ENCODE measurements at places on chromosomes 2 and 18. TPM values are rescaled to one million over a fixed set of nuclear protein-coding genes. Genes with fewer than 3 reads are reported as not detected.

GRCh38 chr2:30645081-30645744 is 162.0 kb downstream of the CAPN13 start:
- no peak for DNase-seq

DNA sequence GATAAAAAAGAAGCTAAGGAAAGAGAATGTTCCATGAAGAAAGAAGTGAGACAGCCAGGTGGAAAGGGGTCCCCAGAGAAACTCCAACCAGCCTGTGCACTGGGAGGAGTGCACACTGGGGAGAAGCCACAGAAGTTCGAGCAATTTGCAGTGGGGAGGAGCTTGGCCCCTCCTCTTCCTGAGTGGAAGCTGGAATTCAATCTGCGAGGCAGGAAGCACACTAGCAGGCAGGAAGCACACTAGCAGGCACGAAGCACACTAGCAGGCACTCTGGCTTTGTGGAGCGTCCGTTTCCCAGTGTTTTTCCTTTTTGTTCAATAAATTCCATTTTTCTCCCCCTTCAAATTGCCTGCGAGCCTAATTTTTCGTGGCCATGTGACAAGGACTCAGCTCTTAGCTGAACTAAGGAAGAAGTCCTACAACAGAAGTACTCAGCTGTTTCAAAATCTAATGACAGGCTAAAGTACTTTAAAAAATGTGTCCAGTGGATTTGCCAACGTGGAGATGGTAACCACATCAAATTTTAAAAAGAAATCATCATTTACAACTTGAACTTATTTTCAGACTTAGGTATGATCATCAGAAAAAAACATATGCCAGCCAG is 21.4 kb upstream of the SPIRE1 start:
- peak; percentile 72 for DNase-seq

- DNase-seq = no peak
These were observed 53.2 kb downstream of the BMPR2 start for GRCh38 chr2:202429164-202429980.

- DNase-seq = no peak
These were observed 12.0 kb upstream of the DES start for GRCh38 chr2:219405958-219406860.

CAVIN2 gene
- polyA plus RNA-seq = 38.9 TPM

GYPC gene
- 131 TPM for polyA plus RNA-seq

GRCh38 chr2:149768320-149768799 is 180.8 kb upstream of the MMADHC start:
- DNase-seq = no peak

- DNase-seq = no peak
These were observed 352.4 kb downstream of the SOCS6 start for GRCh38 chr18:70641156-70641775.

PRKAG3 gene
- polyA plus RNA-seq = not detected

ZNF513 gene
- 11.8 TPM for polyA plus RNA-seq

GRCh38 chr2:159126432-159127022 is 158.1 kb downstream of the TANC1 start:
- no peak for DNase-seq

GRCh38 chr18:79940126-79940813 is 11.2 kb downstream of the SLC66A2 start:
- DNase-seq = peak; percentile 56

RAB6C gene
- polyA plus RNA-seq = 0.08 TPM

ALMS1 gene
- 5.5 TPM for polyA plus RNA-seq

DNA sequence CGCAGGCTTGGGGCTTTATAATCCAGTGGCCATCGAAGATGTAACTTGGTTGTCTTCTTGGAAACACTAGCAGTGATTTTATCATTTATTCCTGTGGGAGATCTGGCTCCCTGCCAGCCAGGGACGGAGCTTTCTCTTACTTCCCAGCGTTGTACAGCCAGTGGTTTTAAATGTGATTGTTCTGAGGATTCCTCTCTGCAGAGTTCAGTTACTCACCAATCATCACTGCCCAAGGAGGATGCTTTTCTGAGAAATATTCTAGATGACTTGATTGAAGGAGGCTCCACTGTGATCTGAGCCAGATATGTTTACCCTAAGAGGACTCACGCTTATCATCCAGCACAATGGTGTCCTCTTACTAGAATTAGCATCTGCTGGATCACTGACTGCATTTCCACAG is 744.3 kb downstream of the RNF144A start:
- DNase-seq = no peak

DNA sequence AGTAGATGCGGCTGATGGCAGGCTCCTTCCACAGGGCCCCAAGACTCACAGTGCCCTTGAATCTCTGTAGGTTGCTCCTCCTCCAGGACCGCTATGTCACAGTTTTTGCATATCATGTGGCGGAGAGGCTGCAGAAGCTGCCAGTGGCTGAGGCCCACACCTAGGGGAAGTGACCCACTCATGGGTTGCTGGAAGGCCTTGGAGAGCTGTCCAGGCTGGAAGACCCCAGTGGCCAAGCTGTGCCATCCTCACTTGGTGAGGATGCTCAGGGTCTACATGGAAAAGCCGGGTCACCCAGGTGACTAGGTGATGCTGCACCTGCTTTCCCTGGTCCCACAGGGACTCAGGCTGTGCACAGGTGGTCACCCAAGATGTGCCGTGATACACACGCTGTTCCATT is 90.6 kb downstream of the SEPTIN10 start:
- DNase-seq = no peak

NYAP2 gene
- not detected for polyA plus RNA-seq

CTAGE1 gene
- not detected for polyA plus RNA-seq

DNA sequence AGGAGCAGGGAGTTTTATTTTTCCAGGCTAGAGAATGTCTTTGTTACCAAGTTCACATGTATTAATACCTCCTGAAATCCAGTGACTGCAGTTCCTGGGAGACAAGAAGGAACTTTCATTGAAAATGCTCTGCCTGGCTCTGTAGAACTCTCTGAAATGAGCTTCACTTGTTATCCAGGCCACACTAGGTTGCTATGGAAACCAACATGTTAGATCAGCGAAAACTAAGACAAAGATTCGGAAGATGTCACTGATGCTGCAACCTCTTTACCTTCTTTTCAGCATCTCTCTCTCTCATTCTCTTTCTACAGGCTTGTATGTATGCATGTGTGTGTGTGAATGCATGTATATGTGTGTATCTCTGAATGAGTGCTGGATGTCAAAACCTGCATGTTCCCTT is 218.5 kb downstream of the TRIB2 start:
- DNase-seq = no peak

DNA sequence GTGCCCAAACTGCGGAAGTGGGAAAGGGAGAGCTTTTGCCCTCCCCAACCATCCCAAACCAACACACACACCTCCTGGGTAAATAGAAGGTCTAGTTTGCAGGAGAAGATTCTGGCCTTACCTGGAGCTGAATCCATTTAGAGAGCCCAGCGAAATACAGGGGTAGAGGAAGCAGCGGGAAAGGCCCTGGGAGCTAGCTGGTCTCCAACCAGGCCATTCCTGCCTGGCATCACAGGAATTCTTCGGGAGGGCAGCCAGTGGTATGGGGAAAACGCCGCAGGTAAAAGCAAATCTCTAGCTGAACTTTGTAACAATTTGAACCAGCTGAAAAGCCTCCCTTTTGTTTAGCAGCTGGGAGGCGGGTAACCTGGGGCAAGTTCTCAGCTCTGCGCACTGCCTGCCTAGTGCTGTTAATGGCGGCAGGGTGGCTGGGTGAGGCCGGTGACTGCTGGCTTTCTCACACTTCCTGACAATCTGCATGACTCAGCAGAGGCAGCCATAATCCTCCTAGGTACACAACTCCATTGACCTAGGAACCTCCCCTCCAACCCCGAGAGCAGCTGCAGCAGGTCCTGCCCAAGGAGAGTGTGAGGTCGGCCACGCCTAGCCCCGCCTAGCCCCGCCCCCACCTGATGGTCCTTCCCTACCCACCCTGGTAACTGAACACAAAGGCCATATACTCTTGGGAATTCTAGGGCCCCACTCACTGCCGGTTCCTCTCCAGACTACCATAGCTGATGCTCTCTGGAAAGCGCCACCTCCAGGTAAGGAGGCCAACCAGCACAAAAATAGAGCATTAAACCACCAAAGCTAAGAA is 483.8 kb upstream of the REG3G start:
- no peak for DNase-seq

OR6B2 gene
- not detected for polyA plus RNA-seq

GRCh38 chr2:26772064-26773001 is 8.2 kb downstream of the SLC35F6 start:
- peak; percentile 97 for DNase-seq

DNA sequence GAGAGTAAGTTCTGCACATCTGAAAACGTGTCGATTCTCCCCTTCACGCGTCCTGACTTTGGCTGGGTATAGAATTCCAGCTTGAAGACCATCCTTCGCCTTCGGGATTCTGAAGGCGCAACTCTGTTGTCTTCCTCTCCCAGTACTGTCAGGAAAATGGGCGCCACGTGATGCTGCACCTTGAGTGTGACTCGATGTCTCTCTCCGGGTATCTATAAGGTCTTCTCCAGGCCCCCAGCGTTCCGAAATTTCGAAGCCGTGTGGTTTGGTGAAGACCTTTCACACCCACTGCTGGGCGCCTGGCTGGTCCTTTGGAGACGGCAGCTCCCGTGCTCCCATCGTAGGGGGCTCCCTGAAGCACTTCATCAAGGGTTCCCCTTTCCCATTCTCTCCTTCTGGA is 203.7 kb downstream of the HDAC4 start:
- DNase-seq = no peak

DNA sequence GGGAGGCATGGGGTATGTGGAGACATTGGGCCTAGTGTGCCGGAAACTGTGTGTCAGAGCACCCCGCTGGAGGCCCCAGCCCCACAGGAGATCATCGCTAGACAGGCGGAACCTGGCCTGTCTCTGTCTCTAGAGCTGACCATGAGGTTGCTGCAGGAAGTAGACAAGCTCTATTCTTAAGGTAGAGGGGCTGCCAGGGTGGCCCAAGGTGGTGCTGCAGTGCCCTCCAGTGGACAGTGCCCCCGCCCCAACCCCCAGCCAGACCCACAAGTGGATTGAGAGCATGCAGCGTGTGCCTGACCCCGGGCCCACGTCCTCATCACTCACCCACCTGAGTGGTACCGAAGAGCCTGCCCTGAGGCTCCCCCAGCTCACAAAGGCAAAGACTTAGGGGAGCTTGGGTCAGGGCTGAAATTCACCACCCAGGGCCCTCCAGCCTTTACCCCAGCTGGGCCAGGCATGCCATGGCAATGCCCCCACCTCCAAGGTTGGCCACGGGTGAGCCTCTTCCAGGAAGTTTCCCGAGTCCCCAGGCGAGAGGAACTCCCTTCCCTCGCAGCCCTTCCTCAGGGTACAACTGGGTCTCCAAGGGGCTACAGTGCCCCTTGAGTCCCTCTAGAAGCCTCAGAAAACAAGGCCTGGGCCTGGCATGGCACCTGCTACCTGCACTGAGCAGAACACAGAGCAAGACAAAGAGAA is 155.0 kb downstream of the TTC32 start:
- DNase-seq = no peak

- DNase-seq = no peak
These were observed 80.1 kb downstream of the CYBRD1 start for GRCh38 chr2:171602352-171602751.

RUFY4 gene
- not detected for polyA plus RNA-seq

PAIP2B gene
- polyA plus RNA-seq = 22.2 TPM
